ENCODE measurements at places on chromosomes 2 and 18.

- peak; percentile 68 for DNase-seq
Observed at GRCh38 chr2:134988994-134989605, 58.1 kb downstream of the MAP3K19 start.

GRCh38 chr2:88320076-88320773 lies 132.3 kb downstream of the FOXI3 start:
- DNase-seq: no peak

DNA sequence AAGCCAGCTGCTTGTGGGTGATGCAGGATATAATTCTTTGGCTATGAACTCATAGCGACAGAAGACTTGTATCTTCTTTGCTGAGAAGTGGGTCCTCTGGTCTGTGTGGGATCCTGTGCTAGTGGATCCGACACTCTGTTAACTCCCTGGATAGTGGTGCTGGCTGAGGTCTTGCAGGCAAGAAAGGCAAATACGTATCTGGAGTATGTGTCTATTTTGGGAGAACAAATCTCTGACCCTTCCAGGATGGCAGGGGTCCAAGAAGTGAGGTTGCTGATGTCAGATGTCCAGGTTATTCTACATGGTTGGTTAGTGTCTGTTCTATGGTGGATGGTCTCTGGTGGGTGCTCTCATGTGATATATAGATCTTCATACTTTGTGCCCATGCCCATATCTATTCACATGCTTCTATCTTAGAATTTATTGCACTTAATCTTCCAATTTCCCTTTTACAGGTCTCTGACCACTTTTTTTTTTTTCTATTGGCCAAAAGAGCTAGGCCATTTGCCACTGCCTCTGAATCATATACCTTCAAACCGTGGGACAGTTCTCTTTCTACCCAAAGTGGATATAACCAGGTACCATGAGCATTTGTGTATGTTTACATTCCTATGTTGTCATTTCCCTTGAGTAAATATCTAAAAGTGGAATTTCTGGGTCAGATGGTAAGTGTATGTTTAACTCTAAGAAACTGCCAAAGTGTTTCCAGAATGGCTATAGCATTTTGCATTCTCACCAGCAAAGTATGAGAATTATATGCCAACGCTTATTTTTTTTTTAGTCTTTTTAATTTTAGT lies 45.1 kb upstream of the RBMS1 start:
- no peak for DNase-seq

GRCh38 chr2:122138561-122138960 lies 383.1 kb downstream of the TSN start:
- no peak for DNase-seq

- peak; percentile 87 for DNase-seq
Observed at GRCh38 chr2:152036611-152037469, 62.0 kb downstream of the CACNB4 start.

DNA sequence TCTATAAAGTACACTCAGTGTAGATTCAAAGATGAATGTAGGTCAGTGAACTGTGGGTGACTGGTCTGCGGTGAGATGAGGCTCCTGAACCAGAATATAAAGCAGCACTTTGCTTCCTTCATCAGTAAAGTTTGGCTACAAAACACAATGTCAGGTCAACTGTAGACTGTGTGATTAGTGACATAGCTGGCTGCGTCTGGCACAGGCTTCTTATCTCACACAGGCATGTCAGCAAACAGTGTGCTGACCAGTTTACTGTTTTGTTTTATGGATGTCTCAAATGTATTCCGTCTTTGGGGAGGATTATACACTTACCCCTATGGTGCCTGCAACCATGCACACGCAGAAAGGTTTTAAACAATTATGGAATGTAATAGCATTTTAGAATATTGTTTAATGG lies 87.1 kb downstream of the ZNF236 start:
- DNase-seq: no peak

DNA sequence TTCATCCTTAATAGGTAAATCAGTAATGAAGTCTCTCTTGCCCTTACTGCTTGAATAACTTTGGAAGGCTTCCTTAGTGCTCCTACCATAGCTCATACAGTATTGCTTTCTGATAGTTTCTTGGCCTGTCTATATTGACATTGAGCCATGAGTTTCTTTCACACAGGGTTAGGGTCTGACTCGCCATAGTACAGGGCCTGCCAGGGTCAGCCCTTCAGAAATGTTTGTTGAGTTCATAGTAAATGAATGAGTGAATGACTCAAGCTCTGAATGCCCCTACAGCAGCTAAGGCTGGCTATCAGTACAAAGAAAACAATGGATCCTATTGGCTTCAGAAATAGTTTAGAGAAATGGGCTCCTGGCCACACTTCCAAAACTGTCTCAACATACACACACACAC lies 65.0 kb upstream of the LRATD1 start:
- no peak for DNase-seq

DNA sequence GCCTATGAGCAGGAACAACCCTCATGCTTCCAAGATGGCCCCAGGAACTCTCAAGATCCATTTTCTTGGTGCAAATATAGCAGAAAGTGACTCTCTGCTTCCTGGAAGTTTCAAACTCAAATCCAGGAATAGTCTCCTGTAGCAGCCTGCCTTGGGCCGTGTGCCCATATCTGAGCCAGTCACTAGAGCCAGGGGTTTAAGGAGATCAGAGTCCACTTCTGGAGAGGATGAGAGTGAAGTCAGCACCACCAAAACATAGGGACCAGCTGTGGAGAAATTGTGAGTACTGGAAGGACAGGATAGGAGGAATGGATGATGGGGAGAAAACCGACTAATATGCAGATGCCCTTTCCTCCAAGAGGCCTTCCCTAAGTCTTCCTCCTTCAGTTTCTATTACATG lies 33.2 kb downstream of the PSD4 start:
- no peak for DNase-seq

GRCh38 chr2:36147670-36148390 lies 207.7 kb upstream of the CRIM1 start:
- DNase-seq: peak; percentile 7

DNA sequence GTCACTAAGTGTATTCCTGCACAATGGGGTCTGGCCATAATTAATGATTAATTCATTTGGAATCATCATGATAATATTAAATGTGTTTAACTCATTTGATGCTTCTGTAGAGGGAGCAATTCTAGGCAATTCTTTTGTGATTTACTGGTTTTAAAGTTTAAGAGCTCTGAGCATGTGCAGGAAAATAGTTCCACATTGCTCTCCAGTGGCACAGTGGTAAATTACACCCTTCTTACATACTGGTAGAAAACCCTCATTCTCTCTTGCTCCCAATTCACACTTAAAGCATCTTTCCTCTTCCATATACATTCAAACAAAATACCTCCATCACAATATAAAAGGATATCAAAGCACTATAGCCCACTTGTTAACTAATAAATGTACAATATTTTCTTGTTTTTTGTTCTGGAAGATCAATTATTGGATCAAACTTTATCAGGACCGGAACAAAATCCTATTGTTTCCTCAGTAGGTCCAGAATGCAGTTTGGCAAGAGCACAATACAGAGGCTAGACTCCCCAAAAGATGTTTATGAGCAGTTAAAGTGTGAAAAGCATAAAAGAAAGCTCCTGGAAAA lies 844.3 kb downstream of the MBD2 start:
- peak; percentile 72 for DNase-seq

DNA sequence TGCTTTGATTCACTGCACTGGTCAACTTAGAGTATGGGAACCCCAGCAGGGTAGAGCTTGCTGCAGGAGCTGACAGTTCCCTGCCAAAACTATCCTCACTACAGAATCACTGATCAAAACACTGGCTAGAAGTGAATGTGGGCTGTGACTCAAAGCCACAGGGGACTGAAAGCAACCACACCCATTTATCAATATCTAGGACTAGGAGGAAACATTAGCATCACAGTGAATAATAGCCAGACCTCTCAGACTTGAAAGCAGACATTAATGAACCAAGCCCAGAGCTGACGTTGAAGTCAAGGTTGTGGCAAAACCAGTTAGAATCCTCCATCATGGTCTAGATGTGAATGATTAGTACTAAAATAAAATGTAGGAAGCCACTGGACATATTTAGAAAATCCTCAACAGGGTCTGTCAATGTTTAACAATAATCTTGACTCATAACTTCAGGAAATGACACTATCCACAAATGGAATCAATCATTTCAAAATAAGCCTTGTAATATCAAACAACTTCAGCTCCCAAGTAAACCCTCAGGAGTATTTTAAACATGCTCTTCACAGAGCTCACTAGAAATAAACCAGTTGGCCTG lies 131.4 kb downstream of the CDH20 start:
- DNase-seq: no peak

DNA sequence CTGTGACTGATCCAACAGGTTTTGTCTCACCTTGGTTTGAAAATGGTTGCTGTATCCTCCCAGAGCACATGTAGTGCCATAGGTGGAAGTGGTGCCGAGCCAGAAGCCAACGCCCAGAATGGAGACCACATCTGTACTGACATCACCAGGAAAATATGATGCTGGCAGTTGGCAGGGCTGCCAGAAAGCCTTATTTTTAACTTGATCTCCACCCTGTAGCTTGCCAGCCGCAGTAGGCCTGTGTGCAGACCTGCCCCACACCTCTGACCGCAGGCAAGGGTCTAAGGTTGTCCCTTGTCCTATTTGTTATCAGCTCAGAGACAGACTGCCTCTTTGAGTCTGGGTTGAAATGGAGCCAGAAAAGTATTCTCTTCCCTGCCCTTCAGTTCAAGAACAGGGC lies 123.5 kb upstream of the EML6 start:
- peak; percentile 27 for DNase-seq

DNA sequence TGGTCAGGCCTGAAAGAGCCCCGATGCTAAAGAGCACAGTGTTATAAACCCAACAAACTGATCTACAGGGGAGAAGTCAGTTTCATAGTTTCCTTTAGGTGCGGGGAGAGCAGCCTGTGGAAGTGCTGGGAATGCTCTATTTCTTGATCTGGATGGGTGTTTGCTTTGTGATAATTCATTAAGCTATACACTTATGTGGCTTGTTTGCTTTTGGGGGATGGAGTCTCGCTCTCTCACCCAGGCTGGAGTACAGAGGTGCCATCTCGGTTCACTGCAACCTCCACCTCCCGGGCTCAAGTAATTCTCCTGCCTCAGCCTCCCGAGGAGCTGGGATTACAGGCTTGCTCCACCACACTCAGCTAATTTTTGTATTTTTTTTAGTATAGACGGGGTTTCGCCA lies 30.1 kb upstream of the CEP68 start:
- DNase-seq: no peak

GRCh38 chr2:58476556-58476955 lies 235.4 kb upstream of the FANCL start:
- DNase-seq: no peak

DNA sequence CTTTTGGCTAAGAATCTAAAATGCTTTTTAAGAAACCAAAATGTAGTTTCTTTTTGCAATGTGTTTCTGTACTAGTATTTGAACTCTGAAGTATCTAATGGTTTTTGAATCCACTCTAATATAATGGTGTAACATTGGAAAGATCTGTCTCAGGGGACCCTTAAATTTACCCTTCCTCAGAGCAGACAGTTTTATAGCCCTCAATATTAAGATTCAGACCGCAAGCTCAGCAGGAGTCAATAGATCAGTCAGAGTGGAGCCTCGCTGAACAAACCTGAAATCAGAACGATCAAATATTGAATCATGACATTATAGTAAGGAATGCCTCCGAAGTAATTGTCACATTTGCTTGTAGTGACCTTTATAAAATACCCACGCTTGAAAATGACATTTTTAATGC lies 18.3 kb downstream of the SGPP2 start:
- no peak for DNase-seq

DNA sequence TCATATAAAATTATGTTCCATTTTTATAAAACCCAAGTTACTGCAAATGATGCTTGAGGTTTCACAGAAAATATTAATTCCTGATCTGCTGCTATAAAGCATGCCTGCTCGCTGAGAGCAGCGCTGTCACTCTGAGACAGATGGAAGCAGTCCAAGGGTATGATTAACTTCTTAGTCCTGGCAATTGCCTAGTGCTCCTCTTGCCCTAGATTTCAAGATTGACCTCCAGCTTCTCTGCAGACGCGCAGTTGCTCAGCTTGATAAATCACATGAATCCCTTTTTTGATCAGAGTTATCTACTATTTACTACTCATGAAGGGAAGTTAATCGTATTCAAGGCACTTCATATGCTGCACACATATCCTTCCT lies 154.6 kb upstream of the REV1 start:
- DNase-seq: peak; percentile 55

GRCh38 chr2:24571828-24572442 lies 80.9 kb downstream of the NCOA1 start:
- no peak for DNase-seq

DNA sequence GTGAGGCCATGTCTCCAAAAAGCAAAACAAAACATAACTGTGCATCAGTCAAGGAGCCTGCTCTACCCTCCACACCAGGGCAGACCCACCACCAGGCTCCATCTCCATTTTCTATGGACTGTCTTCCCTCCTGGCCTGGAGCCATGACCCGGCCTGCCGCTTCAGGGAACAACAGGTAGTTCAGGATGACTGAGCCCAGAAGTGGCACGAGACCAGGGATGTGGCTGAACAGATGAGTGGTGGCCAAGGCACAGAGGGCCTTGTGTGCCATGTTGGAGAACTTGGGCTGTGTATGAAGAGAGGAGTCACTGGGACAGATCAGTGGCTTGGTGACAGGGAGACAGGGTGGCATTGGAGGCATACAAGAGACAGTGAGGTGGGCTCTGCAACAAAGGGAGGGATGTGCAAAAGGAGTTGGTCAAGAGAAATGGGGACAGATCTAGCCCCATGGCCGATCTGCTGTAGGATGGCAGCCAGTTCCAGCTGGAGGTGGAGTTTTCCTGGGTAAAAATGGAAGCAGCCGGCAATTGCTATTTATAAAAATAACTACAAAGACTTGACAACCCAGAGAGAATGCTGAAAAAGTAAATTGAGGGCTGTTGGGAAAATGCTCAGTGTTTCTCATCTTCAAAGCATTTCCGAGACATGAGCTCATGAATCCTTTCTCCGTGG lies 35.0 kb downstream of the TMEM177 start:
- DNase-seq: no peak

- DNase-seq: peak; percentile 20
Observed at GRCh38 chr18:8623549-8624106, 14.4 kb downstream of the RAB12 start.

DNA sequence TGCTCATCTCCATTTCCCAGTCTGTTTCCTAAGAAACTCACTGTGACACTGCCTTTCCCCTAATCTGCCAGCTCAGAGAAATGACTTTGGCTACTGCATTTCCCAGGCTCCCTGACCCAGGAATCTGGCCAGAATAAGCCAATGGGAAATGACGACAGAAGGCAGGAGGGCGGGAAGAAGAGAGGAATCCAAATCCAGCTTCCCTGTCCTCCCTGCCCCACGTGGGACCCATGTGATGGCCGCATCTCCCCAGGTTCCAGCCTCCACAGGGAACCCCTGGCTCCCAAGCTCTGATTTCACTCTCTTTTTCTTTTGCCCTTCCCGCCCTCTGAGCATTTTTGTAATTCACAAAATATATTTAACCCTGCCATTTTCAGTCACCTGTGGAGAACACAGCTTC lies 37.8 kb upstream of the RAB12 start:
- no peak for DNase-seq

GRCh38 chr2:83071352-83071751 lies 1387.7 kb downstream of the SUCLG1 start:
- no peak for DNase-seq
